CD4-positive, alpha-beta T cell treated with Interleukin-6 at 100 ng/mL for 8 hours (primary cell): ENCODE measurements at places on chromosomes 4 and X.

DNA sequence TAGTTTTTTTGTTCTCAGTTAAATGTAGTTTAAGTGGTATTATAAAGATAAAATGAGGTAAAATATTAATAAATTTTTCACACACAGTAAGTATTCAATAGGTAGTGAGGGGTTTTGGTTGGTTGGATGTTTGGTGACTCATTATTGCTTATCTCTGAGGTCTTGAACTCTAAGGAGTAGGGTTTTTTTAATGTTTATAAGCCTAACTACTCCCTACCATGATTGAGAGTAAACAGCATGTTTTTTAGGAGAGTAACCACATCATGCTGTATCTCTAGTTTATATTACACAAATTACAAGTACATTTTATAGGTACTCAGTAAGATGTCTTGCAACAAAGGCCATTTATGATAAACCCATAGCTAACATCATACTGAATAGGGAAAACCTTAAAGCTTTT is 181.6 kb downstream of the MAPK10 start:
- no peak for DNase-seq

GRCh38 chrX:153628129-153628528 is 18.9 kb upstream of the DUSP9 start:
- DNase-seq, result no peak

GRCh38 chrX:49748211-49748956 is 52.6 kb upstream of the PAGE1 start:
- DNase-seq, result no peak

DNA sequence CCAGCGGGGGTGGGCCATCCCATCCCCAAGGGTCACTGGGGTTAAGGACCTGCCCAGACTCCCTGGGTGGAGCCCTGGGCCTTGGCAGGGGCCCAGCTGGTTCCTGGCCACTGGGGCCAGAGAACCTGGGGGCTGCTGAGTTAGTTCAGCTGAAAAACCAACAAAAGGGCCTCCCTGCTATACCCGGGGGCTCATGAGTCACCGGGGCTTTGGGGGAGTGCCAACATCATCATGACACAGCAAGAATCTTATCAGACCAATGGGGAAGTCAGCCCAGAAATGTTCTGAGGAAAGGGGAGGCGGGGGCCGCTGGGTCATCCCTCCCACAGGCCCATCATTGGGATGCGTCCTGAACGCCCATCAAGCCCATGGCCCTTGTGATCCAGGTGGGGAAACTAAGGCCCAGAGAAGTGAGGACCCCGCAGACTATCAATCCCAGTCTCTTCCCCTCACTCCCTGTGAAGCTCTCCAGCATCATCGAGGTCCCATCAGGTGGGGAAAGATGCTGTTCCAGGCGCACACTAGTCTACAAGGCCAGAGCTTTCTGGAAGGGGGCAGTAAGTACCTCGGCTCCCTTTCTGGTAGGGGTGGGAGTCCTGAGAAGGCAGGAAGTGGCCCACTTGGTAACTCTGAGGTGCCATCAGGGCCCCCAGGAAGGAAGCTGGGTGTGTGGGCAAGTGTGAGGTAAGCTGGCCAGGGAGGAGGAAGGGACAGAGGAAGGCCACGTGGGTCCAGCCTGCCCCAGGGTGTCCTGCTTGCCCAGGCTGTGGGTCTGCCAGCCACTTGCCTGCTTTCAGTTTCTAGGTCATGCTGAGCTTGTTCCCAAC is 4.5 kb downstream of the G6PD start:
- DNase-seq, result no peak

- no peak for DNase-seq
Measured at GRCh38 chrX:23434356-23434884, 99.8 kb downstream of the PTCHD1 start.
